ENCODE measurements at places on chromosomes 1 and 21.

DNA sequence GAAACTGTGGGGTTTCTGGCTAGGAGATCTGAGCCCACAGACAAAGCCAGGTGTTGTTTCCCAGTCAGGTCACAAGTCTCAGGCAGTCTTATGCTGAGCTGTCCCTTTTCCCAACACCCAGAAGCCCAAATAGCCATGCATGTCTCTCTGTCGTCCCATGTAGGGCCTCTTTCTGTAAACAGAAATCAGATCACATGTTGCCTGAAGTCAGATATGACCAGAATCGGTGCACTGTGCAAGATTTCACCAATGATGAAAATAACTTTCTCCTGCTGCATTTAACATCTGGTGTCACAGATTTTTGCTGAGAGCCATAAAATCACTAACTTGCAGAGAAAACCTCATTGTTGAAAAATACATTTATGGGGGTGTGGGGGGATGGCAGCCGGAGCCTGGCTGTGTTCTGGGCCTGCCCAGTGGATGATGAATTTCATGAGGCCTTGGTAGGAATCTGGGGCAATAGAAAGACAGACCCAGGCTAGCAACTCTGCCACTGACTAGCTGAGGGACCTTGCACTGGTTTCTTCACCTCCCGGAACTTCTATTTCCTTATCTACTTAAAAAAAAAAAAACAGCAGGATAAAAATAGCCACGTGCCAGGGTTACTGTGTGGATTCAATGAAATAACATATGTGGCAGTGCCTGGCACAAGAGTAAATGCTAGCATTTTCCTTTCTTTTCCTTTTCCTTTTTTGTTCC lies 158.8 kb upstream of the NFIA start:
- DNase-seq, result no peak

GRCh38 chr1:28456078-28456477 lies 49.8 kb upstream of the RCC1 start:
- no peak for DNase-seq

GRCh38 chr21:14826630-14827029 lies 238.2 kb downstream of the NRIP1 start:
- no peak for DNase-seq

DNA sequence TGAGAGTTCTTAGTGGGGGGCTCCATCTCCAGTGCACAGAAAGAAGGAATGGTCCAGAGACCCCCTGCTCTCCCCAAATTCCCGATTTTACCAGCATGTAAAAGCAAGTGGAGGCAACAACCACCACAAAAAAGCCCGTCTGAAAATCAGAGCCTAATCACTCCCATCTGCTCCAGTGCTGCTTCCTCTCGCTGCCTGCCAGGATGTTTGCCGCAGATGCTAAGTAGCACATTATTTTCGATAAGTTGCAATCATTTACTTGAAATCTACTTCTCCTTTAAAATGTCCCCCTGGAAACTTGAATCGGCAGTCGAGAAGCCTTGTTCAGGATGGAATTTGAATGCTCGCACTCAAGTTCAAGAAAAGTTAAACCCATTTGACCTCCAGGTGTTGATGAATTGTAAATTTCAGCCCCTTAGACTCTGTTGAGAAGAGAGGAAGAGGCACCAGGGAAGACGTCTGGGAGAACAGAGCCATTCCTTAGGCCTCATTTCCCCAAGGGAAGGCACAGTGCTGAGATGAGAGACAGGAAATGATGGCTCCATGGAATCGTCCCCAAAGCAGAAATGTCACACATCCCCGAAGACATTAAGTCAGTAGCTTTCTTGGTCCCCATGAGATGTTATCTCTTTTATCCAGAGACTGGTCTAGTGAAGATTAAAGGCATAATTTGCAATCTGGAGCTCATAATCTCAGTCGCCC lies 221.3 kb downstream of the PBX1 start:
- DNase-seq, result no peak

- DNase-seq, result peak; percentile 30
Measured at GRCh38 chr1:8560611-8561544, 243.0 kb downstream of the SLC45A1 start.

DNA sequence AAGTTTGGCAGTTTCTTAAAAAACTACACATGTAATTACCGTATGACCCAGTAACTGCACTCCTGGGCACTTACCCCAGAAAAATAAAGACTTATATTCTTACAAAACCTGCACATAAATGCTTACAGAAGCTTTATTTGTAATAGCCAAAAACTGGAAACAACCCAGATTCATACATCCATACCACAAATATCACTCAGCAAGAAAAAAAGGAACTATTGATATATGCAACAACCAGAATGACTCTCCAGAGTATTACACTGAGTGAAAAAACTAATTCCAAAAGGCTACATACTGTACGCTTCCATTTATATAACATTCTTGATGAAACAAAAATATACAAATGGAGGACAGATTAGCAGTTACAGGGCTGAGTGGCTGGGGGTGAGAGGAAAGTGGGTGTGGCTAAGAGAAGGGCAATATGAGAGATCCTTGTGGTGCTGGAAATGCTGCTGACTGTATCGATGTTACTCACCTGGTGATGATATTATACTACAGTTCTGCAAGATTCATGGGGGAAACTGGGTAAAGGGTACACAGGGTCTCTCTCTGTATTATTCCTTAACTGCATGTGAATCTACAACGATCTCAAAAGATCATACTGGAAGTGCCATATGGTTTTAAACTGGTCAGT lies 96.0 kb upstream of the GNG4 start:
- DNase-seq, result no peak

DNA sequence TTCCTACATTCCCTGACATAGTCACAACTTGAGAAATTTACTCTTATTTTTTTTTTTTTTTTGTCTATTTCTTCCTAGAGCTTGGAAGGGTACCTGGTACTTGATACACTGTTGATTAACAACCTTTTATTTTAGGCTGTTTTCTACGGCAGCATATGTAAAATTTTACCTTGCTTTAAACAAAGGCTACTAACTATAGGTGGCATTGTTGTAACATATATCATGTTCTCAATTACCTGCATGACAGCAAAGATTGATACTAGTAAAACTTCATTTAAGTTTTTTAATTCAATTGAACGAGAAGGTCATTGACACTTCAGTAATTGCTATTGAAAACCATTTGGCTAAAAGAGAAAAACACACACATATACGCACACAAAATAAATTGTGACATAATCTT lies 238.3 kb upstream of the ESRRG start:
- DNase-seq, result no peak

GRCh38 chr1:94017155-94017829 lies 103.7 kb downstream of the ABCA4 start:
- DNase-seq, result peak; percentile 42

DNA sequence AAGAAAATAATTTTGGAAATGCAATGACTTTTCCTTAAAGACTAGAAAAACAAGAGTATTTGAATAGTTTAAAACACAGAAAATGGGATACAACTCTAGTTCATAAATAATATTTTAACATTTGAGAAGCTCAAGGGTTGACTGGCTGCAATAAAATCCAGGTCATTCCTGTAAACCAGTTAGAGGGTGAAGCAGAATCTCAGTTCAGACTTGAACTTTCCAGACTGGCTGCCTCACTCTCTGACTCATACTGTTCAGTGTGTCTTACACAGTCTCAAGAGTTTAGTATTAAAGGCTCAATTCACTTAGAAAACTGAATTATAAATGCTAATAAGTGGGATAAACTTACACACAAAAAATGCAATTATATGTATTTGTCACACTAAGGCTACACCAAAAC lies 89.9 kb downstream of the RAVER2 start:
- DNase-seq, result no peak

GRCh38 chr1:86925742-86926141 lies 11.3 kb downstream of the HS2ST1 start:
- DNase-seq, result no peak

DNA sequence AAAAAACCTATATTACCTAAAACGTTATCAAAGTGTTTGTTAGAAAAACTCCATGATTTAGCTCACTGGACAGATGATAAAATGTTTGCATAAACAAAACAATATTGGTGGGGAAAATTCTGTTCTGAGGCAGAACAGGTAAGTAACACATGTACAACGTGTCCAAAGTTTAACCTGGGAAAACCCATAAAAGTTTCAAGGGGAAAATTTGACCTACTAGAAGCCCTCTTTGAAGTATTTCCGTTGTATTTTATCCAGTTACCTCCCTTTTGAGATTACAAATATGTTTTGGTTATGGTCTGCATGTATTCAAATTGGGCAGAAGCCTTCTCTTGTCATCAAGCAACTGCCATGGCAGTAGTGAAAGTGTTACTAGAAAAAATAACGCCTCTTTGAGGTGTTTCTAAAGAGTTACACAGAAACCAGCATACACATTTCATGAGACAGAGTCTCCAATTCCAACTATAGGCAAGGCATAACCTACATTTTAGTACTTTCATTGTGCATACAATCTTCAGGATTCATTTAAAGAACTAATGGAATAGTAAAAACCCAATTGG lies 58.0 kb upstream of the PDC start:
- no peak for DNase-seq

GRCh38 chr1:185759061-185759460 lies 24.9 kb downstream of the HMCN1 start:
- DNase-seq, result no peak

DNA sequence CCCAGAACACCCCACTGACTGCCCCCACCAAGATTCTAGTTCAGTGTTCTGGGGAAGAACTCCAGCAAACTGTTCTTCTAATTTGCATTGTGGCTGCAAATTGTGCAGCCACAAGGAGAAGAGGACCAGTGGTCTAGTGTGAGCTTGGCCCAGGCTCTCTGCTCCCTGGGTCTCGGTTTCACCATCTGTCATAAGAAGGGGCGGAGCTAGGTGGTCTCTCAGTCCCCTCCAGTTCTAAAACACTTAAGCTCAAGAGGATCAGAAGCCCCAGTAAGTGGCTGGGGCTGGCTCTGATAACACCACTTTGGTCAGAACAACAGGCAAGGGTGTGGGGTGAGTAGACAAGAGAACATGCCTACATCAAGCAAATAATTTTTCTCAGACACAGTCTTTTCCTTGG lies 99.9 kb downstream of the BEND5 start:
- no peak for DNase-seq

DNA sequence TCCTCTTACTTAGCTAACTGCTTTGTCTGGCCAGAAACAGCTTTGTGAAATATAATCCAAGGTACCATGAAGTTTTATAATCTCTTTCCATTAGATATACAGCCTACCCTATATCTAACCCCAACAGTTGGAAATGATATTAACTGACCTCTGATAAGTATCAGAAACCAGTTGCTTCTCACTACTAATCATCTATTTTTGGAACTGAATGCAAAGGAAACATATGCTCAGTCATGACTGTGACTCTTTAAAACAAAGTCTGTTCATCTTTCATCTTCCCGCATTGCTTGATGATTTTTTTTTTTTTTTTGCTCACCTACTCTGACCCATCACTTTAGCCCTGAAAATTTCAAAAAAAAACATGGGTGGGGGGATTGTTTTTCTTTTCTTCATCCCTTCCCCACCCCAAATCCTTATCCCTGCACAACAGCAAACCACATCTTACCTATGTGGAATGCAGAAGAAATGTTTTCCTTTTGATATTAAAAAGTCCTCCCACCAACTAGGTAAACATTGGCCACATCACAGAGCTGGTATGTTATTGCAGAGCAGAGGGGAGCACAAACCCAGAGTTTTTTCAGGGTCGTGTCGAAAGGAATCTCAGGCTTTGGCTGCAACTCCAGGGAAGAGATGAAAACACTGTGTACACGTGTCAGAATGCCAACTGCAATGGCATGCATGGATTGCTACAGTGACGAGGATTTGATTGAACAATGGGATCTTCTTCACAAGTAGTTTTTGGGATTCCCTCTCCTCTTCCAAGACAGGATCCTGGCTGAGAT lies 137.3 kb downstream of the SLC30A10 start:
- DNase-seq, result no peak

GRCh38 chr1:246814890-246815289 lies 90.7 kb downstream of the SCCPDH start:
- no peak for DNase-seq

DNA sequence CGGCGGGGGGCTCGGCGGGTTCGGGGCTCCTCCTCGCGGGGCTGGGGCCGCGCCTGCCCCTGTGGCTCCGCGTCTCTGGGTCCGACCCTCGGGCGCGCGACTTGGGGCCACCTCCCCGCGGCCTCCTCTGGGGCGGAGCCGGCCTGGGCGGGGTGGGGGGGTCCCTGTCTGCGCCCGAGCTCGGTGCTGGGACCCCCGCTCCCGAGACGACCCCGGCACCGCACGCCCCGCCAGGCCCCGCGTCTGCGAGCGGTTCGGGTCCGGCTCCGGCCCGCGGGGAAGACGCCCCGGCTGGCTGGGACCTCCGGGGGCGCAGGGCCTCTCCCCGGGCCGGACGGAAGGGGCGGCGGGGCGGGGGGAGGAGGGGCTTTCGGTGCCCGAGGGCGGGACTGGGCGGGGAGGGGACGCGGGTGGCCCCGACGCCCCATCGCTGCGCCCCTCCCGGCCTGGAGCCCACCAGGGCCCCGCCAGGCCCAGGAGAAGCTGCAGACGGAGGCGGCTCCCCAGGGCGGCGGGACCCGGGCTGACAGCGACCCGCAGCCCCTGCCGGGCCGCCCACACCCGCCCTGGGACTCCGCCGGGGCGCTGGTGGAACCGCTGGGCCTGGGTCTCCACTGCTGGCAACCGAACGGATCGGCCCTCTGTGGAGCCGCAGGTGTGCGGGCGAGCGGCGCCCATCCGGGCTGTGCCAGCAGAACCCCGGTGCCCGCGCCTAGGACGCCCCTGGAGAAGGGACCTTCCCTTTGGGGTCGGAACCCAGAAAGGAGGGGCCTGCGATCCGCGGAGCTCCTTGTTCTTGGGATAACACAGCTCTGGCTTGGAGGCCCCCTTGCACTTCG lies 610 bp downstream of the COL6A2 start:
- DNase-seq, result no peak

- peak; percentile 75 for DNase-seq
Measured at GRCh38 chr21:32412162-32413014, at the start of gene EVA1C. Gene EVA1C (plus strand): TSS chr21:32412706. CDS start chr21:32412854, 148 bp downstream.

All from effector memory CD8-positive, alpha-beta T cell (primary cell).